ENCODE measurements at places on chromosomes 13 and 19.

DNA sequence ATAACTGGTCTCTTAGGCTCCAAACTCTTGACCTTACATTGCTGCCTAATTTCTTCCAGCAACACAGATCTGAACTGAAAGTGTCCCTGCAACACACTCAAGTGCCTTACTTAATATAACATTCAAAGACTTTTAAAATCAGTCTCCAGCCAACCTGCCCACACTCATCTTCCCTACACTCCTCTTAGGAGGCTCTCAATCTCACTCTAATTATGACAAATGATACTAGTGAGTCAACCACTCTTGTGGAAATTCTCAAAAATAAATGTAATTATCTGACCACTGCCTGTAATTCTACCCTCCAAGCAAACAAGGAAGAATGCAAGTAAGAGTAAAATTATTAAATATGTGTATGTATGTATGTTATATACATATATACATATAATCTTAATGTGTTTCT is 348.1 kb upstream of the MIR17HG start:
- no peak for DNase-seq

GRCh38 chr19:41443813-41444455 is 978 bp downstream of the ERICH4 start:
- no peak for DNase-seq

DNA sequence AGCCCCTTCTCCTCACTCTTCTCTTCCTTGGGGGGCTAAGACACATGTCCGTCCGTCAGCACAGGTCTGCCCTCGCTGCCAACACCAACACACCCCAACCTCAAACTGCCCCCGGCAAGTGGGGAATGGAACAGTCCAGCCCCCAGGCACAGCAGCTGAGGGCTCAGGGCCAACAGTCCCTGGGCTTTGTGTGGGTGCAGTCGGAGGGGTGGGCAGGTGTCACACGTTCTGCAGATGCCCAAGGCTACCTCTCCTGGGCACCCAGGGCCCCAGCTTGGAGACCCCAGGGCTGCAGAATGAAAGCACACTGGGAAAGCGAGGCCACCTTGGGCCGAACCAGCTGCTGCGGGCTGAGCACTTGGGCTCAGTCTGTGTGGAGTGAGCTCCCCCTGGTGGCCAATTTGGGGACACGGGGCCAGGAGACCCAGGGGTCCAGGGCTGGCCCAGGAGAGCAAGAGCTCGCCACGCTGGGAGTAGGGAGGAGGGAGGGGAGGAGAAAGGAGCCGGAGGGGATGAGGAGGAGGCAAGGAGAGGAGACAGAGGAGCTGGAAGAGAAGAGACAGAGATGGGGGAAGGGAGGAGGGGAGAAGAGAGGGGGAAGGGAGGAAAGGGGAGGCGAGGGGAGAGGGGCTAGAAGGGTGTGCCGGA is 14.0 kb upstream of the ATP8B3 start:
- peak; percentile 15 for DNase-seq

DNA sequence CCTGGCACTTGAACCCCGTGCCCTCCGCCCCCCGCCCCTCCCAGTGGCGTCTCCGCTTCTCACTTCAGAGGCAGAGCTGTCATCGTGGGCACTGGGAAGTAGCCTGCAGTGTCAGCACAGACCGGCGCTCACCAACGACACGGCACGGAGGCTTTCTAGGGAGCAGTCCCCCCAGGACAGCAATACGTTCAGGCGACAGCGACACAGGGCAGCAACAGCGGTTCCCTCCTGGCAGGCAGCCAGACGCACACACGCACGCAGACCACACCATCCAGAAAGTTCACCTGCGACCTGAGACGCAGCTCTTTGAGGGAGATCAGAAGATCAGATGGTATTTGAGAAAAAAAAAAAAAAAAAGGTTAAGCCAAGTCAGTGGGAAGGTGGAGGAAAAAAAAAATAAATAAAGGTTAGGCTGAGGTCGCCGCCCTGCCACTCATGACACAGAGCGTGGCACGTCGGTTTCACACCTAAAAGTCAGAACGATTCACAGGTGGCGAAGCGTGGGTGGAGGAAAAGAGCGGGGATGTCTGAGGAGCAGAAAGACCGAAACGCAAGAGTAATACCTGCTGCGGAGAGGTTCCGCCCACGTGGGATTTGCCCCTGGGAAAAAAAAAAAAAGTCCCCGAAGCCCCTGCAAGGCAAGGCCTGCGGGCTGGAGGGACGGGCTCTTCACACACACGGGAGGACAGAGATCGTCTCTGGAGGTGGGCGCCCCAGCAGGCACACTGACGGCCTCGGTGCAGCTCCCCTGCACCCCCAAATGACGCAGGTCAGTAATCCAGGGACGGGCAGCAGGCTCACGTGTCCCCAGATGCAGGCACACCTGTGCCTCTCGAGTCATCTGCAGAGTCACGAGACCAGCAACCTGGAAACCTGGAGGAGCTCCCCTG is 94.5 kb downstream of the GNG7 start:
- no peak for DNase-seq

- DNase-seq, result peak; percentile 17
These were observed 43.5 kb downstream of the GGACT start for GRCh38 chr13:100544866-100545683.

DNA sequence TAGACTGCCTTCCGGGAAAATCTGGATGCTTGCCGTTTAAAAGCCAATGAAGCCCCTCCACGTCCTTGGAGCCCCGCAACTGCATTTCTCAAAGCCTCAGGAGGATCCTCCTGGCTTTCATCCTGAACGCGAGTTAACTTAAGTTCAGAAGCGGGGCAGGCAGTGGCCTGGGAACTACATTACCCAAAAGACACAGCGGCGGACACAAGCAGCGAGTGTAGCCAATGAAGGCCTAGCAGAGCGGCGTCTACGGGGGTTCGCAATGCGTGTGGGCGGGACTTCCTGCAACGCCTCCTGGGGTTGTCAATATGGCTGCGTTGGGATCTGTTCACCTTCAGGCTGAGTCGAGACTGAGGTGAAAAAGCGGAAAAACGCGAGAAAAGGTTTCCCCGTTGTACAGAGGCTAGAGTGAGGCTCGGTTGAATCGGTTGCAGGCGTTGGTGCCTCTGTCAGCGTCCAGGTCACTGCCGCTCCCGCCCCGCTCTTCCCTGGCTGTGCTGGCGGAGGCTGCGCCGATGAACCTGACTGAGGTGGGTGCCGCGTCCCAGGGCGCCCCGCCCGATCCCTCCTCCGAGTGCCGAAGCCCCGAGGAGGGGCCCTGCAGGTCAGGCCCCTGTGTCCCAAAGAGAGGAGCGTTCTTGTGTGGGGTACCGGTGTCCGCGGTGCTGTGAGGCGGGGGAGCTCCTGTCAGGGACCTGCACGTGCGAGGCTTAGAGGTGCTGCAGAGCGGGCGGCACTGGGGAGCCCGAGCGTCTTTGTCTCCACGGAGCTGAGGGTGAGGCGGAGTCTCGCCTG is at the start of gene ZNF17:
Gene ZNF17, plus strand, starts transcription at position 285 of the 795 bp plus-strand sequence. CDS start 2,455 bp downstream, outside the sequence.
- DNase-seq, result peak; percentile 58

DNA sequence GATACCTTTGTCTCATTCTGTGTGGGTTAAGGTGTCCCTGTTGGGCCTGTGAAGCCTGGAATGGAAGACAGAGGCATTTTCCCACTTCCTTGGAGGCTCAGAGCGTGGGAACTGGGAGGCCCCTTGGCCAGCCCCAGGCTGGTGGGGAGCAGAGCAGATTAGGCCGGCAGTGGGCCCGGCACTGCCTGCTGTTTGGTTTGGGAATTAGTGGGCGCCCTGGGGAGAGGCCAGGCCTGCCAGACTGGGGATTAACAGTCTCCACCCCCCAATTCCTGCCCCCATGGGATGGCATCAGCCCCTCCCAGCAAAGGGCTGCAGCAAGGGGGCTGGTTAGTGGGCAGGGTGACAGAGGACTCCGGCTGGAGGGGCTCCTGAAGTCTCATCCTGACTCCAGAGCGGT is 3.1 kb upstream of the BEST2 start:
- DNase-seq, result no peak

DNA sequence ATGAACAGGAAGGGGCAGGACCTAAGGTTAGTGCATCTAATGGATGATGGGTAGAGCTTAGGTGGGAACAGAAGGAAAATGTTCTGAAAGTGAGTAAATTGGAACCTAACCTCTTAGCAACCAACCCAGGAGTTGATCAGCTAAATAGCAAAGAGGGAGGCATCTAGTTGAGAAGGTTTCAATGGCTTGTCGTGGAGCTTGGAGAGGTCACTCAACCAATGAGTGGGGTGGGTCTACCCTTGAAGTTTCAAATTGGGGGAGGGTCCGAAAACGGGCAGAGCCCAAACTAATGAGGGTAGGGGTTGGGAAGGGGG is 5.7 kb upstream of the SHKBP1 start:
- DNase-seq, result no peak

- DNase-seq, result no peak
These were observed 491.7 kb upstream of the SLC10A2 start for GRCh38 chr13:103557878-103558277.

DNA sequence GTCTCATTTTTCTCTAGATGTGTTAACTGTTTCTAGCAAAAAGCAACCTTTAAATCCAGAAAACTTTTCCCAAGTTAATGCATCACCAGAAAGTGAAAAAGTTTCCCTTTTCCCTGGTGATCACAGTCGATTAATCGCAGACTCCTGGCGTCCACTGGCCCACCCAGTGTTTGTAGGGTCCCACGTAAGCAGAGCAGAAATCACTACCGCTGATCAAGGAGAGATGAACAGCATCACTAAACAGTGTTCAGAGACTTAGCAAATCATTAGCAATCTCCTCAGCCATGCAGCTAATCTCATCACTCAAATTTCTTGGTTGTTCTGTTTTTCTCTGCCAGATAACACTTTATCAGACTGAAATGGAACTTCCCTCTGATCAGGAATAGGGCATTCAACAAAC is 184.2 kb downstream of the EFNB2 start:
- no peak for DNase-seq

GRCh38 chr19:18385675-18386542 is at the start of gene GDF15:
Gene GDF15 (plus strand): TSS chr19:18386158. CDS start chr19:18386190, 32 bp downstream.
- no peak for DNase-seq

All from NCI-H2029 treated with DMSO at 0.1 percent for 48 hours (cell line).